Activated T-cell treated with anti-CD3 and anti-CD28 coated beads, Interleukin-2, amount 50 U/mL, for 72 hours (primary cell): ENCODE measurements at places on chromosomes 7 and 10.

- no peak for DNase-seq
These were observed 46.7 kb upstream of the RAB18 start for GRCh38 chr10:27457261-27457945.

GRCh38 chr7:127776776-127777386, 124.9 kb downstream of the SND1 start:
- no peak for DNase-seq

DNA sequence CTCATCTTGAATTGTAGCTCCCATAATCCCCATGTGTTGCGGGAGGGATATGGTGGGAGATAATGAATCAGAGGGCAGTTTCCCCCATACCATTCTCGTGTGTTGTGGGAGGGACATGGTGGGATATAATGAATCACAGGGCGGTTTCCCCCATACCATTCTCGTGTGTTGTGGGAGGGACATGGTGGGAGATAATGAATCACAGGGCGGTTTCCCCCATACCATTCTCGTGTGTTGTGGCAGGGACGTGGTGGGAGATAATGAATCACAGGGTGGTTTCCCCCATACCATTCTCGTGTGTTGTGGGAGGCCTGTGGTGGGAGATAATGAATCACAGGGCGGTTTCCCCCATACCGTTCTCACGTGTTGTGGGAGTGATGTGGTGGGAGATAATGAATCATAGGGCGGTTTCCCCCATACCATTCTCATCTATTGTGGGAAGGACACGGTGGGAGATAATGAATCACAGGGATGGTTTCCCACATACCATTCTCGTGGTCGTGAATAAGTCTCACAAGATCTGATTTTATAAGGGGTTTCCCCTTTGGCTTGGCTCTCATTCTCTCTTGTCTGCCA, 271.0 kb downstream of the MAD1L1 start:
- peak; percentile 80 for DNase-seq

DNA sequence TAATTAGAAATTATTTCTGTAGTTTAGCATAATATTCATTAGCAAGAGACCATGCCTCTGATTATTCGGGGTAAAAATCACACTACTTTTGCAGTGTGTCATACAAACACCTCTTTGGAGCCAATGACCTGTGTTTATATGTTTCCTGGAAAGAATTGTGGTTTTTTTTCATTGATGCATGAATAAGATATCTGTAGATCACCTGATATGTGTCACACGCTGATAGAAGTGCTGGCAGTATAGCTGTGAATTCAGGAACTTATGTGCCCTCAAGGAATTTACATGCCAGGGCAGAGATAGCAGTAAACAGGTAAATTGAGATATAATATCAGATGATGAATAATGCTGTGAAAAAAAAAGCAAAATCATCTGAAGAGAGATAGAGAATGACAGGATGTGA, 118.2 kb downstream of the VPS50 start:
- DNase-seq, result no peak

GRCh38 chr10:119455609-119456434, 86.7 kb downstream of the RGS10 start:
- DNase-seq, result no peak

- no peak for DNase-seq
These were observed 22.5 kb upstream of the SH3PXD2A start for GRCh38 chr10:103877861-103878260.

- DNase-seq, result no peak
These were observed 820.0 kb downstream of the XPNPEP1 start for GRCh38 chr10:109103278-109103677.

GRCh38 chr10:113496111-113497109, 56.4 kb upstream of the HABP2 start:
- DNase-seq, result no peak
